ENCODE measurements at places on chromosomes 2 and 18. TPM values are rescaled to one million over a fixed set of nuclear protein-coding genes. Genes with fewer than 3 reads are reported as not detected.

SP100 gene
- total RNA-seq: 4.8 TPM

UBXN4 gene
- 90.8 TPM for total RNA-seq

CFAP65 gene
- total RNA-seq: 0.16 TPM

MALL gene
- total RNA-seq: 0.94 TPM

STON1 gene
- total RNA-seq: 9.4 TPM

ZNF892 gene
- 31.7 TPM for total RNA-seq

NETO1 gene
- total RNA-seq: 47.7 TPM

IL1F10 gene
- not detected for total RNA-seq

TRIM54 gene
- not detected for total RNA-seq

KRCC1 gene
- total RNA-seq: 17.6 TPM

SPDYA gene
- 1.4 TPM for total RNA-seq

ABCG5 gene
- total RNA-seq: under 0.01 TPM

HOXD1 gene
- total RNA-seq: not detected

CYP26B1 gene
- total RNA-seq: 3.1 TPM

WNT6 gene
- not detected for total RNA-seq

TBR1 gene
- 53.7 TPM for total RNA-seq

KCNK3 gene
- 3.6 TPM for total RNA-seq

CRACDL gene
- 2.3 TPM for total RNA-seq

CYP27A1 gene
- 2.8 TPM for total RNA-seq

RPS27A gene
- total RNA-seq: 705 TPM

GATA6 gene
- total RNA-seq: 0.16 TPM

VWC2L gene
- 20.9 TPM for total RNA-seq

KLHL41 gene
- 4.1 TPM for total RNA-seq

FRZB gene
- total RNA-seq: 19.8 TPM

EMILIN1 gene
- total RNA-seq: 4.5 TPM

TRIM43 gene
- total RNA-seq: not detected

UGT1A9 gene
- total RNA-seq: not detected

MYO7B gene
- not detected for total RNA-seq

CYS1 gene
- 2.0 TPM for total RNA-seq

BARD1 gene
- 87.8 TPM for total RNA-seq

POTEJ gene
- not detected for total RNA-seq

CSRNP3 gene
- total RNA-seq: 246 TPM

MYL1 gene
- 3.3 TPM for total RNA-seq

ALPG gene
- total RNA-seq: not detected

MROH2A gene
- not detected for total RNA-seq

SERPINB5 gene
- not detected for total RNA-seq

C2orf78 gene
- total RNA-seq: not detected

LRP1B gene
- total RNA-seq: 71.4 TPM

CROCC2 gene
- under 0.01 TPM for total RNA-seq

SPATA3 gene
- total RNA-seq: not detected

CTIF gene
- 55.1 TPM for total RNA-seq

GPR17 gene
- total RNA-seq: 6.1 TPM

VIL1 gene
- not detected for total RNA-seq

CRYBA2 gene
- total RNA-seq: not detected

AUP1 gene
- total RNA-seq: 40.4 TPM

CHAC2 gene
- 5.3 TPM for total RNA-seq

NR4A2 gene
- total RNA-seq: 7.8 TPM

SNORC gene
- total RNA-seq: 1.6 TPM

NPPC gene
- total RNA-seq: not detected

BCL11A gene
- 128 TPM for total RNA-seq

MOGAT1 gene
- not detected for total RNA-seq

TDRD15 gene
- total RNA-seq: 3.0 TPM

PLEKHB2 gene
- 100 TPM for total RNA-seq

NEDD4L gene
- 152 TPM for total RNA-seq

ADRA2B gene
- not detected for total RNA-seq

C2orf66 gene
- total RNA-seq: 0.16 TPM

EN1 gene
- not detected for total RNA-seq

ADGRF3 gene
- 0.16 TPM for total RNA-seq

KIF5C gene
- total RNA-seq: 379 TPM

TNFAIP6 gene
- 0.31 TPM for total RNA-seq

Measured in occipital lobe (tissue), 3 donors.